ENCODE measurements at places on chromosomes 2 and 18.
A peak's percentile ranks its signal among the peaks of the same experiment; 100 is the strongest.

GRCh38 chr2:73080321-73081131 lies 9.0 kb upstream of the SFXN5 start:
- no peak for DNase-seq

DNA sequence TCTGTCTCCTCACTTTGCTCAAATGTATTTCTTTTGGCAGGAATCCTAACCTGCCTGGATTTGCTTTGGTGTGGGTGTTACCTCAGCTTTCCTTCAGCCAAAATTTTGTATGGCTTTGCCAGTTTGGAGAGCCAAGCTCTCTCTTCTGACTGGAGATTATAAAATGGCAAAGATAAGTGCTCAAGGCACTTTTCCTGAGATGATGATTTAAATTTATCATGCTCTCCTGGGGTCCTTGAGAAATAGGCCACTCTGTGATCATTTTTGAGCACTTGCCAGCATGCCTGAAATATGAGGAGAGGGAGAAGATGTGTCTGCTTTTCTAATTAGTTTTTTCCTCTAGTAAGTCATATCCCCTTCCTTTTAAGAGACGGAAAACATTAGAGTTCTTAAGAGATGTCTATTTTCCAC lies 683.0 kb downstream of the SLC4A3 start:
- DNase-seq: no peak

- DNase-seq: no peak
These were observed 88.5 kb upstream of the GLS start for GRCh38 chr2:190791976-190792575.

- DNase-seq: no peak
These were observed 370 bp downstream of the KLHL29 start for GRCh38 chr2:23385351-23385747.

DNA sequence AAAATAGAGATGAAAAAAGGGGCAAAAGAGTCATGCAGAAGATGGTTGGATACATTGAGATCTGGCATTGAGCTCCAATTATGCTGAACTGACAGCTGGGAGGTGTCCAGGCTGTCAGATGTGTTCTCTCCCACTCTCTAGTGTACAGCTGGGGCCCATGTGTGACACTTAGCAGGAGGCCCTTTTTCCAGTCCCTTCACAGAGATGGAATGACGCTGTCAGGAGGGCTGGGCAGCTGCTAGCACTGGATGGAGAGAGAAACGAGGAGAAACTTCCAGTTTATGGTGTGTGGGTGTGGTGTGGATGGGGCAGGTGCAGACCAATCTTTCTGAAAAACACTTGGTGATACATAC lies 437.7 kb upstream of the HS6ST1 start:
- DNase-seq: no peak

- no peak for DNase-seq
These were observed 8.9 kb upstream of the MROH2A start for GRCh38 chr2:233769260-233769659.

DNA sequence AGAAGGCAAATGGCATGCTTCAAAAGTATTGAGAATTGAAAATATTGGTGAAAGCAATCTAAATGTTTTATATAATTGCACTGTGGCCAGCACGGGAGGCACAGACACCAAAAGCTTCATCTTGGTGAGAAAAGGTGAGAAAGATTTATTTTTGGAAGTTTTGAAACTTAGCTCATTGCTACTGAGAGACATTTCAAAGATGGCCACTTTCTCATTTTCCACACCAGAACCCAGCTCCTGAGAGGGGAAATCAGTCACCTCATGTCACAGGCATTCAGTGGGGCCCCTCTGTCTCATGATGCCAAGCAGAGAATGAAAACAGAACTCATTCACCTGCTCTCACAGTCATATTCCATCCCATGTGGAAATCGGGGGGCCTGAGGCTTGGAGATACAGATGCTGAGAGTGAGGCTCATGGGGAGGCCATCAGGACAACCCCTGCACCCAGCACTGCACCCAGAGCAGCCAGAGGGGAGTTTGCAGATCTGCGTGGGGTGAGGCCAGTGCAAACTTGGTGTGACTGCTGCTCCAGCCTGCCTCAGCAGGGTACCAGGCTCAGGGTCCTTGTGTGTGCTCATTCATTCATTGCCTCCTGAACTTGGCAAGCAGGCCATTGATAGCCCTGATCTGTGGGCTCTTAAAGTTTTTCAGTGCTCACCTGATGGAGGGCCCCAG lies 31.4 kb downstream of the IL18R1 start:
- no peak for DNase-seq

DNA sequence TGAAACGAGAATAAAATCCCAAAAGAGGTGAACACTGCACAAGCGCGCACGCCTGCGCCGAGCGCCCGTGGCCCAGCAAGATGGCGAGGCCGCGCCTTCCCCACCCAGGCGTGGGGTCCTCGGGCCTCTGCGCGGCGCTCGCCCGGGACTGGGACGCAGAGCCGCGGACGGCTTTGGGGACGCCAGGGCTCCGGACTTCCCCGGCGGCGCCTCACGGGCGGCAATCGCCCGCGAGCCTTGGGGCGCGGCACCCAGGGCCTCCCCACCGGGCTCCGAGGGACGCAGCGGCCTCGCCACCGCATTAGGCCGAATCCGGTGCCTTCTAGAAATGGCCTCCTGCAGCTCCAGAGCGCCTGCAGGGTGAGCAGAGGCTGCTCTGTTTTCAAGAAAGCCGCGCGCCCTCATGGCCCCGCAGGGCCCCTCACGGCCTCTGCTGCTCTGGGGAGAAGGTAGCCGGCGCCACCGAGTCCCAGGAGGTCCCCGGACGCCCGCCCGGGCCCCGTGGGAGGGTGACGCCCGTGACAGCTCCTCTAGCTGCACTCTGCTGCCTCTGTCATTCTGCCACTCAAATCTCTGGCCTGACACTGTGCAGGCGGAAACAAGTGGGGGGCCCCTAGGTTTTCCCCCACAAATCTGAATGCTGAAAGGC lies 35.9 kb upstream of the POMC start:
- peak; percentile 38 for DNase-seq

DNA sequence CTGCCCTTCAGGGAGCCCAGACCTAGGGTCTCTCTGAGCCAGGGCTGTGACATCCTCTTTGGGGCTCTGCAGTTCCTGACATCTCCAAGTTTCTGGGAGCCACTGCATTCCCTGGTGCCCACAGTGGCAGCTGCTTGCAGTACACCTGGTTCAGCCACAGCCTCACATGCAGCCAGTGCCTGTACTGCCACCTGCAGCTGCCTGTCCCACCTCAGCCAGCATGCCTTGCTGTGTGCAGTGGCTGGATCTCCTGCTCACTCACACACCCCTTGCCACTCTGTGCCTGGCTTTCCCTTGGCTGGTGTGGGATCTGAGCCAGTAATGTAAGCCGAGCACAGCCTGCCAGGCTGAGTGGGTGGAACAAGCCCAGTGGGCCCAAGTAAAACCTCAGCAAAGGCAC lies 1288.7 kb downstream of the CNTNAP5 start:
- DNase-seq: no peak

- no peak for DNase-seq
These were observed 172.7 kb downstream of the SOCS6 start for GRCh38 chr18:70461323-70462077.

- DNase-seq: no peak
These were observed 16.5 kb downstream of the RNF149 start for GRCh38 chr2:101291973-101292372.

DNA sequence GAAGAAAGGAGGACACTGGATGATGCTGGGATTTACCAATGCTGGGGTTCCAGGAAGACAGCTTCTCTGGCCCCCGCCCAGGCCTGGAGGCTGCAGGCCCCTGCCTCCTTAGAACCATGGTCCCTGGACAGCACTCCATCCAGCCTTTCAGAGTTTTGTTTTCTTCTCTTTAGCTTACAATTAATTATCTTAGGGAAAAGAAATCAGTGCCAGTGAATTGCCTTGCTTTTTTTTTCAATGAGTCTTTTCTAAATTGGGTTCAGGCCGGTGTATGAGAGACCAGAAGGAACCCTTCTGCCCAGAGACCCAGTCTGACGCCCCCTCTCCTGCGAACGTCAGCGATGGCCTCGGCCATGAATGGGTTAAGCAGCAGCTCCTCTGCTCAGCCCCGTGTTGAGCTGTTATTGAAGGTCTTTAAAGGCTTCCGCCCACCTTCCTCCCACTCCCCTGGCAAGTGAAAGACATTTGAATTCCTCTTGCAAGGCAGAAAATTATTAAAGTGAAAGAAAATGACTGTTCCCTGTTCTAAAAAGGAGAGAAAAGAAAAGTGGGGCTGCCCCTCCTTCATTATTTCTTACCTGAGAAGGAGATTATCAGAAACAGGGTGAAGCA lies 65.7 kb upstream of the CHMP1B start:
- peak; percentile 17 for DNase-seq

GRCh38 chr2:58938988-58939387 lies 697.9 kb upstream of the FANCL start:
- DNase-seq: no peak

- no peak for DNase-seq
These were observed 164.3 kb downstream of the MIB1 start for GRCh38 chr18:21904856-21905255.

GRCh38 chr18:56542476-56542875 lies 95.9 kb downstream of the TXNL1 start:
- no peak for DNase-seq
